ENCODE measurements at places on chromosomes 4 and X. TPM values are rescaled to one million over a fixed set of nuclear protein-coding genes. Genes with fewer than 3 reads are reported as not detected.
A peak's percentile ranks its signal among the peaks of the same experiment; 100 is the strongest.

DNA sequence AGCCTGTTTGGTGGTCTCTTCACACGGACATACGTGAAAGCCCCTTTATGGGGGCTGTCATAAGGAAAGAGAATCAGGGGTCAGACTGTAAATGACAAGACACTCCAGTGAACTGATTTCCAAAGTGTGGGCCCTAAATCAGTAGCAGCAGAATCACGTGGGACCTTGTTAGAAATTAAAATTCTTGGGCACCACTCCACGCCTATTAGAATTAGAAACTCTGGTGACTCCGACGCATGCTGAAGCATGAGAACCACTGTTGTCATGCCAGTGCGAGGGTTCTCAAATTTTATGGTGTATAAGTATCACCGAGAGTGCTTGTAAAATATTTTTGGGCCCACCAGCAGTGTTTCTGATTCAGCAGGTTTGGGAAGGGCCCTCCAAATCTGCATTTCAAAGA lies 672.8 kb downstream of the DMD start:
- no peak overlapping the region for H3K27ac ChIP-seq
- H3K27me3 ChIP-seq = no peaks in the 10 kb centered on the region
- DNase-seq = no peak
- H3K4me1 ChIP-seq = no peaks in the 10 kb centered on the region
- H3K36me3 ChIP-seq = no peaks in the 10 kb centered on the region

GRCh38 chrX:136162827-136163570 lies 15.7 kb downstream of the FHL1 start:
- no peak overlapping the region for H3K27ac ChIP-seq
- H3K36me3 ChIP-seq = no peaks in the 10 kb centered on the region
- H3K4me3 ChIP-seq = no peak overlapping the region
- peak; percentile 51 for DNase-seq
- no peaks in the 10 kb centered on the region for H3K27me3 ChIP-seq

- H3K36me3 ChIP-seq = no peaks in the 10 kb centered on the region
- H3K27me3 ChIP-seq = no peaks in the 10 kb centered on the region
- no peak overlapping the region for H3K27ac ChIP-seq
- H3K4me3 ChIP-seq = no peak overlapping the region
Measured at GRCh38 chrX:108299101-108299591, 139.1 kb downstream of the COL4A6 start.

- H3K27me3 ChIP-seq = no peaks in the 10 kb centered on the region
- H3K36me3 ChIP-seq = no peaks in the 10 kb centered on the region
- H3K4me1 ChIP-seq = no peaks in the 10 kb centered on the region
- H3K4me3 ChIP-seq = no peak overlapping the region
- H3K27ac ChIP-seq = no peak overlapping the region
Measured at GRCh38 chr4:139887376-139887802, 221.8 kb downstream of the MGST2 start.

DNA sequence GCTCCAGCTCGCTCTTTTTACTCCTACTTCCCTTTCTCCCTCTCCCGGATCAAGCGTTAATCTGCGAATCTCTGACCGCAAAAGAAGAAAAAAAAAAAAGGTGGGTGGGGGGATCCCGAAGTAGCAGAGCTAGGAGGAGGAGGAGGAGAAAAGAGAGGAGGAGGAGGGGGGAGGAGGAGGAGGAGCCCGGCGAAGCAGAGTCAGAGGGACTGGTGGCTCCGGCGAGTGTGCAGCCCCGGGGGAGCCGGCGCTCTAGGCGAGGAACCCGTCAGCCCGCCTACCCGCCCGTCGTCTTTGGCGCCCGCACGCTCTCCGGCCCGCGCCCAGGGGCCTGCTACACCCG lies at the start of gene NHSL2:
NHSL2 (plus strand) TSS at position 203 of the 343 bp plus-strand sequence.
- no peak for DNase-seq
- no peak within 1 kb of the TSS for H3K27ac ChIP-seq
- H3K4me3 ChIP-seq = peak within 1 kb of the TSS; percentile 25
- H3K27me3 ChIP-seq = peaks cover 34% of the 10 kb centered on the region
- H3K4me1 ChIP-seq = no peaks in the 10 kb centered on the region

Gene SH2D1A
- 0.54 TPM for total RNA-seq

Gene CYLC1
- total RNA-seq = not detected

Gene MAB21L2
- total RNA-seq = 2.0 TPM

DNA sequence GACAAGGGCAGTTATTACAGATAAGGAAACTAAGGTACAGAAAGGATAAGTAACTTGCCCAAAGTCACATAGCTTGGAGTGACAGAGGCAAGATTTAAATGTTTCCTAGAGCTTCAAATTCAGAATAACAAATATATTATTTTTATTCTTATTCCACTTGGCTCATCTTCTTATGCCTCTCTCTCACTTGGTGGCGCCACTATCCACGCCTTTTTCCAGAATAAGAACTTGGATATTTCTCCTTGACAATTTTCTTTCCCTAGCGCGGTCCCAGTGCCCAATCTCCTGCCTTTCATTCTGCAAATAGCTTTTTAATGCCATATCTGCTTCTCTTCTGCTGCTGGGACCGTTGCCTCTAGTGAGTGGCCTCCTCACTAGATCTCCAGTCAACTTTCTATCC lies 78.5 kb downstream of the MSN start:
- no peaks in the 10 kb centered on the region for H3K4me1 ChIP-seq
- no peak for DNase-seq
- H3K36me3 ChIP-seq = no peaks in the 10 kb centered on the region
- H3K27me3 ChIP-seq = no peaks in the 10 kb centered on the region
- H3K27ac ChIP-seq = no peak overlapping the region

Gene RNF128
- total RNA-seq = 28.0 TPM

GRCh38 chr4:105751718-105752299 lies 43.2 kb downstream of the GSTCD start:
- no peaks in the 10 kb centered on the region for H3K36me3 ChIP-seq
- H3K4me3 ChIP-seq = no peak overlapping the region
- no peaks in the 10 kb centered on the region for H3K27me3 ChIP-seq

DNA sequence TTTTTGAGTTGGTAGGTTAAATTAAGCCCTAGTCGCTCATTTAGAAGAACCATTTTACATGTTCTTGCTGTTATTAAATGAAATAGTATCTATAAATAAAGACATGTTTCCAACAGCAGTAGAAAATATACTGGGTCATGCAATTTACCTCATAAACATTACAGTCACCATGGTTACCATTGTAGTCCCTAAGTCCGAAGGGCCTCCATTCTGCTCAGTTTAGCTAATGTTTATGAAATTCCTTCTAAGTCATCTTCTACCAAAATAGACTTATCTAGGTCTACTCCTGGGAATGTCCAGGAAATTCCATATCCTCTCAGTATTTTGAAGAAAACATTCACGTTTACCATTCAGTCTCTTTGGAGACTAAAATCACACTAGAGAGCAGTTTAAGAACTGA lies 292.5 kb upstream of the DCAF8L1 start:
- no peaks in the 10 kb centered on the region for H3K4me1 ChIP-seq
- DNase-seq = no peak
- H3K36me3 ChIP-seq = no peaks in the 10 kb centered on the region
- H3K27ac ChIP-seq = no peak overlapping the region

GRCh38 chrX:20265726-20266681 lies 705 bp downstream of the RPS6KA3 start:
- no peaks in the 10 kb centered on the region for H3K4me1 ChIP-seq
- H3K36me3 ChIP-seq = no peaks in the 10 kb centered on the region
- peak overlapping the region; percentile 52 for H3K4me3 ChIP-seq
- no peaks in the 10 kb centered on the region for H3K27me3 ChIP-seq
- peak; percentile 27 for DNase-seq

DNA sequence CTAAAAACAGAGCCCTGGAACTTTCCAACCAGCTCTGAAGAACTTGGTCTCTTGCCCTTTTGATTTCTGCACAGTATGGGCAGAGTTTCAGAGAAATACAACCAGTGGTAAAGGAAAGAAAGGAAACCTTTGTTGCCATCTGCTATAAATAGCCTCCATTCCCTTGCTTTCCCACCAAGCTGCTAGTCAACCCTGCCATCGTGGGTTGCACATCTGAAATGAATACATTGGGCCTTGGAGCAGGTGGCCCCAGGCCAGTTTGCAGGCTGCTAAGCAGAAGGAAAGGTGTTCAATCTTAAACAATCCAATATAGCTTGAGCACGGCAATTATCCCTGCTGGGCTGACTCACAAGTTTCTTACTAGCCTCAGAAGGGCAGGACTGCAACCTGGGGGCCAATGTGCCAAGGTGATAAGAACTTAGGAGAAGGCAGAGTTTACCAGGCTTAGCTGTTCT lies 142.5 kb downstream of the PPARGC1A start:
- H3K36me3 ChIP-seq = no peaks in the 10 kb centered on the region
- no peaks in the 10 kb centered on the region for H3K27me3 ChIP-seq
- H3K27ac ChIP-seq = peak overlapping the region; percentile 72
- DNase-seq = peak; percentile 76
- no peak overlapping the region for H3K4me3 ChIP-seq
- H3K4me1 ChIP-seq = peaks cover 4% of the 10 kb centered on the region

DNA sequence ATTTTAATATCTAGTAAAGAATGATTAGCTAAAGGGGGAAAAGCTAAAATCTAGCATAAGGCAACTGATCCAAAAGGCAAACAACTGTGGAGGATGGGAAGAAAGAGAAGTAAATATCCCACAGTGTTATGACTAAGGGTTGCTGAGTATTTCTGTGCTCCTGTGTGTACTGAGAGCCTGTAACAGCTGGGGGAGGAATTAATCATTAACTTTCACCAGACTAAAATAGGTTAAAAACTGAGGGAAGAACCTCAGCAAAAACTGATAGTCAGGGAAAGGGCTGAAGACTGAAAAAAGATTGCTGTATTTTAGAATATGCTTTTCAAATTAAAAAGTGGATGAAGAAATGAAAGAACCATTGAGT lies 365.9 kb downstream of the CXXC4 start:
- H3K27me3 ChIP-seq = no peaks in the 10 kb centered on the region
- H3K4me3 ChIP-seq = no peak overlapping the region

GRCh38 chrX:18360867-18361266 lies 6.4 kb upstream of the SCML2 start:
- H3K36me3 ChIP-seq = no peaks in the 10 kb centered on the region
- no peak overlapping the region for H3K27ac ChIP-seq
- H3K4me1 ChIP-seq = no peaks in the 10 kb centered on the region
- no peak for DNase-seq
- no peak overlapping the region for H3K4me3 ChIP-seq
- H3K27me3 ChIP-seq = no peaks in the 10 kb centered on the region

Gene LRRC66
- total RNA-seq = 6.1 TPM

Gene ZCCHC18
- 0.98 TPM for total RNA-seq

DNA sequence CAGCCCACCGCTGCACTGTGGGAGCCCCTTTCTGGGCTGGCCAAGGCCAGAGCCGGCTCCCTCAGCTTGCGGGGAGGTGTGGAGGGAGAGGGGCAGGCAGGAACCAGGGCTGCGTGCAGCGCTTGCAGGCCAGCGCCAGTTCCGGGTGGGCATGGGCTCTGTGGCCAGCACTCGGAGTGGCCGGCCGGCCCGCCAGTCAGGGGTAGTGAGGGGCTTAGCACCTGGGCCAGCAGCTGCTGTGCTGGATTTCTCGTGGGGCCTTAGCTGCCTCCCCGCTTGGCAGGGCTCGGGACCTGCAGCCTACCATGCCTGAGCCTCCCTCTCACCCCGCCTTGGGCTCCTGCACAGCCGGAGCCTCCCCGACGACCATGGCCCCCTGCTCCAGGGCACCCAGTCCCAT lies 45.2 kb downstream of the RXFP1 start:
- no peaks in the 10 kb centered on the region for H3K4me1 ChIP-seq
- H3K27me3 ChIP-seq = no peaks in the 10 kb centered on the region
- DNase-seq = no peak
- H3K36me3 ChIP-seq = no peaks in the 10 kb centered on the region
- no peak overlapping the region for H3K4me3 ChIP-seq

GRCh38 chr4:75514949-75515612 lies 808 bp downstream of the THAP6 start:
- peak overlapping the region; percentile 96 for H3K27ac ChIP-seq
- H3K27me3 ChIP-seq = no peaks in the 10 kb centered on the region
- no peaks in the 10 kb centered on the region for H3K4me1 ChIP-seq
- H3K4me3 ChIP-seq = peak overlapping the region; percentile 57

GRCh38 chr4:70559211-70559830 lies 32.7 kb upstream of the AMBN start:
- H3K4me1 ChIP-seq = no peaks in the 10 kb centered on the region
- peak; percentile 34 for DNase-seq

Gene MEPE
- total RNA-seq = not detected

DNA sequence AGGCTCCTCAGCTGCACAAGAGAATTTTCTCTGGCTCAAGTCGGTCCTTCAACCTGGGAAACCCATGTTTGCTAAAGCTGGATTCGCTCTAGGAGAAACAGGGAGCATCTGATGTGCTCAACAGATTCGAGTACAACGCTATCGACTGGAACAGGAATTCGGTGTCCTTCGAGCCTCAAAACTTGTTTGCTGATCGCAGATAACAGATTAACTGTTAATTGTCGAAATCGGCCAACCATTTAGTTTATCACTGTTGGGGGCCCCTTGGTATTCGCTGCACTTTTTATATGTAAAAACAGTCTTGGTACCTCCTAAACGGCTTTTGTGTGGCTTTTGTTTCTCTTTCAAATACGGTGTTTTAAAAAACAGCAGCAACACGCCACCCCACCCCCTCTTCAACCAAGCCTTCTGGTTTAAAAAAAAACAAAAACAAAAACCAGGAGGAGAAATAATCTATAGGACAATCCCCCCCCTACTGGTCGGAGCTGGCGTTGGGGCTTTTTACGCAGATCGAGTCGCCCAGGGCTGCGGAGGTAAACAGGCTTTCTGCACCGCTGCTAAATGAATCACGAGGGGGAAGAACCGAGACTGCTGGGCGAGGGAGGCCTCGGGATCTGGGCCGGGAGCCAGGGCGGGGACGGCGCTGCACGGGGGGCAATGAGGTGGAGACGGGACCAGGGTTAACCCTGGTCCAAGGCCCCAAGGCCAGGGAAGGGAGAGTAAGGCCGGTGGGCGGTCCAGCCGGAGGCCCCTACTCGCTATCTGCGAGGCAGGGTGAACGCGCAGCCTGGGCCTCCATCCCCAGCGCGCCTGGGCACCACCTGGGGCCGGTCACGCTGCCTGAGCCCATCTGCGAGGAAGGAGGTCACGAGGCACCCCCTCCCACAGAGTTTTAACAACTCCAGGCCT lies 71.7 kb upstream of the BCOR start:
- H3K4me3 ChIP-seq = no peak overlapping the region
- peaks cover 44% of the 10 kb centered on the region for H3K27me3 ChIP-seq
- H3K27ac ChIP-seq = no peak overlapping the region
- DNase-seq = peak; percentile 79
- no peaks in the 10 kb centered on the region for H3K4me1 ChIP-seq

Gene CCNB3
- total RNA-seq = 0.11 TPM

Gene BST1
- 9.2 TPM for total RNA-seq

Gene SYTL5
- 7.1 TPM for total RNA-seq

Gene KCND1
- 0.90 TPM for total RNA-seq

Gene RXFP1
- total RNA-seq = 0.37 TPM

DNA sequence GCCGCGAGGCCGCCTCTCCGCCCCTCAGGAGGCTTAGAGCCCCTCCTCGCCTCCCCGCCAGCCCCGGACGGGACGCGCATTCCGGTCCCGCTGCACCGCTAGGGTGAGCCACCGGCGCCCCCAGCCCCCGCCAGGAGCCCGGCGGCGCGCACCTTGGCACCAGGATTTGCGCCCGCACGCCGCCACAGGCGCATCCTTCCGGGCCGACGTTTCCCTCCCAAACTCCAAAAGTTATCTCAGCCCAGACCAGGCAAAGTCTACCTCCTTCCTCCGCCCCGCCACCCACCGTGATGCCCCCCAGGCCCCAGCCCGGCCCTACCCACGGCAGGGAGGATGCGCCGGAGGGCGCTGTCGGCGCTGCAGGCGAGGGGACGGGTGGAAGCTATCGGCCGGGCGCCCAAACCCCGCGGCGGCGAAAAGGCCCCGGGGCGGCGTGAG lies 538 bp downstream of the SCML2 start:
- H3K27ac ChIP-seq = no peak overlapping the region
- H3K27me3 ChIP-seq = peaks cover 5% of the 10 kb centered on the region
- peak; percentile 22 for DNase-seq
- H3K36me3 ChIP-seq = no peaks in the 10 kb centered on the region

All from colonic mucosa (tissue), 4 donors.